Activated CD8-positive, alpha-beta memory T cell treated with anti-CD3 and anti-CD28 coated beads for 1 hour (primary cell): ENCODE measurements at places on chromosomes 16 and 17.

DNA sequence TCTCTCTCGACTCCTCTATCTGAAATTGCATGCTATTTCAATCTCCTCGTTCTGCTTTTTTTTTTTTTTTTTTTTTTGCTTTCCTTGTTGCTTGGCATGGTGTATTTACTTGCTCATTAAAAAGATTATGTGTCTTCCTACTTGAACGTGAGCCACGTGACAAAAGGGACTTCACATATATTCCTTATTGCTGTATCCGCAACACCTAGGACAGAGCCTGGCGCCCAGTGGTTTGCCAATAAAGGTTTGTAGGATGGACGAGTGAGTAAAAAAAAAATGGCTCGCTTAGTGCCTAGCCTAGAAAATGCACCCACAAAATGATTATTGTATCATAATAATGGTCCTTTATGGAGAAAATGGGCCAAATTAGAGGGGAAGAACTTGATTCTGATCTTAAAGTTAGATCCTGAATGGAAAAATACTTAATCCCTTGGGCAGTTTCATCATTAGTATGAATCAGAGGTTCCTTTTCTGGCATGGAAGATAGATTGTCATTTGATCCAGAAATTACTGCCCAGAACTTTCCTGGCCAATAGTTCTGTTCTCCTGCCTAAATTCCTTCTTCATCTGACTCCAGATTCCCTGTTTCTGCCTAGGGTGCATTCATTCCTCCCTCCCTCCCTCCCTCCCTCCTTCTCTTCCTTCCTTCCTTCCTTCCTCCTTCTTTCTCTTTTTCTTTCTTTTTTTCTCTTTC, 13.6 kb upstream of the TMEM220 start:
- DNase-seq, result no peak

DNA sequence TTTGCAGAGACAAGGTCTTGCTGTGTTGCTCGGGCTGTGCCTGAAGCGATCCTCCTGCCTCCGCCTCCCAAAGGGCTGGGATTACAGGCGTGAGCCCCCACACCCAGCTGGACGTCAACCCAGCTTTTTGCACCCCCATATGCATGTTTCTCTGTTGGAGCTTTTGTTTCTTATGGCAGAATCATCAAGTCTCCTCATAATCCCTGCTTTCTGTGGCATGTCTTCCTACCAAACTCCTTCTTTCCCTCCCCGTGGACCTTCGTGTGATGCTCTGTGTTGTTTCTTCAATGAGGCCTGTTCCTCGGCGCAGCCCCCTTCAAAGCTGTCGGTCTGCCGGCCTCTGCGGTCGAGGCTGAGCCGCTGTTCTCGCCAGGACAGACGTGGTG, 71.6 kb downstream of the METRNL start:
- DNase-seq, result no peak

DNA sequence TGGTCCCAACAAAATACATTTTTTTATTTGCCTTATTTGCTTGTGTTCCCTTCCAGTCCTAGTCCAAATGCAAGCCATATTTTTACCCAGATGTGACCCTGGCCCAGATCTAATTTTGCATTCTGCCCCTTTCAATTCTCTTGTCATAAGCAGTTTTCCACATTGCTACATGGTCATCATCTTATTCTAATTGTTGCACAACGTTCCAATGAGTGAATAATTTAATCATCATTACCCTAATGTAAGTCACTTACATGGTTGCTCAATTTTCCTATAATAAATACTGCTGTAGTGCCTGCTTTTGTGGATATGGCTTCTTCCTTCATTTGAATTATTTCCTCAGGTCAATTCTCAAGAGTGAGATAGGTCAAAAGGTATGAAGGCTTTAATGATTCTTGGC, 12.8 kb downstream of the RSAD1 start:
- DNase-seq, result no peak

DNA sequence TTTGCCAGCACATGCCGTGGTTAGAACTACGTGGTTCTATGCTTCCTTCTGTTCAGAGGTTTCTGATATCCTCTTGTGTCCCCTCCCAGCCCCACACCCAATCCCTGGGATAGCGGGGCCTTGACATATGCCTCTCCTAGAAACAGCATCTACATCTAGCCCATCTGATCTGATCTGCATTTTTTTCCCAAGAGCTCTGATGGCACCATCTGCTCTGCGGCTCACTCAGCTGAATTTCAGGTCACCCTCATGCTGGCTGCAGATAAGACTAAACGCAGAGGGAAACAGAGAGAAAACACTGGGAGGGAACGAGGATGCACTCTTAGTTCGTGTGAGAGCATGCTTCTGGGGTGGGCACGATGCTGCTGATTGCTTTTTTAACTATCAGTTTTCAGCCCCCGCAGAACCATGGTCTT, 10.7 kb downstream of the WIPI1 start:
- no peak for DNase-seq

DNA sequence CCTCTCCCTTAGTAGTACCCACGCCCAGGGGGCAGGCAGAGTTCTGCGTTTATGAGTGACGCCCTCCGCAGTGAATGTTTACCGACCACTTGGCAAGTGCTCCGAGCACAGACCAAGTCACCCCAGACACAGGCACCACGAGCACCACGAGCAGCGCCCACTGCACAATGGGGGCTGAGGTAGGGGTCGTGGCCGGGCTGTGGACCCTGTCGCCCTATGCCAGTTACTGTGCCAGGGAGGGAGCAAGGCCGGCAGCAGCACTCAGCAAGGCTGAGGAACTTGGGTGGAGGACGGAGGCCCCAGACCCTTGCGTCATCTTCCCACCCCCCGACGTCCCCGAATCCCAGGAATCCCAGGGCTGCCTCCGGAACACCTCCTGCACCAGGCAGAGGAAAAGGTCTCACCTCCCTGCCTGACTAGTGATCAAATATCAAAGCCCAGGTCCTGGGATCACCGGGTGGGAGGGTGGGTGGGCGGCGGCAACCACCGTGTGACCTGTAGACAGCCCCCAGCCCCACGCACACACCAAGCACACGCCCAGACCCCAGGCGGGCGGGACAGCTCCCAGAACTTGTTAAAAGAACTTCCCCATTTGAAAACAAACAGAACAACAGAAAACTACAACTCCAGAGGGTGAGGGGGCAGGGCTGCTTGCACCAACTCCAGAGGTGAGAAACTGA, 5.4 kb downstream of the VASN start:
- no peak for DNase-seq

GRCh38 chr17:40598619-40599467, 33.6 kb upstream of the CCR7 start:
- DNase-seq, result peak; percentile 37

- no peak for DNase-seq
Measured at GRCh38 chr17:30218799-30219198, 16.7 kb downstream of the SLC6A4 start.

DNA sequence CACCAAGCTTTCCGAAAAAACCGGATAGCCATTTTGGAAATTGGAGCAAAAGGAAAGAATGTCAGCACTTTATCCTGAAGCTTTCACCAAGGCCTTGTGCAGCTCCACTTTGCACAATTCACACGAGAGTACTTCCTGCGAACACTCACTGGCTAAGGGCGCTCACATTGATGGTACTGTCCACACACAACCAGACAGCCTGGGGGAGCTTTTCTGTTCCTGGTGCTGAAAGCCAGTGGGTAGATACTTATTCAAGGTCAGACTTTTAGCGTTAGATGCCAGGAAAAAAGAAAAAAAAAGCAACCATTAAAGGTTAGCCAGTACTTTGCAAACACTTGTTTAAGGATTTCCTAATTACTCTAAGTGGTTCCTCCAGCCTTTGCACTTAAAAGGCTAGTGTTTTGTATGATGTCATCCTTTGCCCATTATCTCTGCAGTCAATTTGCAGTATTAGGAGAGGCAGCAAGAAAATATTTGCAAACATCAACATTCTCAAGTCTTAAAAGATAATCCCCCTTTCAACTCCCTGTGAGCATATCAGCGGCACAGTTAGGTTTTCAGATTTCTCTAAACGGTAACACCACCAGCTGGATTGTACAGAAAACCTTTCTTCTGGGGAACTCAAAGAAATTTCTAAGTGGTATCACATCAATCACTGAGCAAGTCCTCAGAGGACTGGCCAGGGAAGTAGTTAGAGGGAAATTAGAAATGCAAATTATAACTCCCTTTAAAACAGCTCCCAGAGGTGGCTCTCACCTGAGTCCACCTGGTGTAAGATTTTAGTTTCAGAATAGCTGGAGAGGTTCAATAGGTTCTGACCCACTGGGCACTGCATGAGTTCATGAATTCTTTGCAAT, 243.4 kb upstream of the IRX5 start:
- DNase-seq, result no peak

GRCh38 chr16:19706846-19707245, 11.2 kb downstream of the KNOP1 start:
- no peak for DNase-seq

DNA sequence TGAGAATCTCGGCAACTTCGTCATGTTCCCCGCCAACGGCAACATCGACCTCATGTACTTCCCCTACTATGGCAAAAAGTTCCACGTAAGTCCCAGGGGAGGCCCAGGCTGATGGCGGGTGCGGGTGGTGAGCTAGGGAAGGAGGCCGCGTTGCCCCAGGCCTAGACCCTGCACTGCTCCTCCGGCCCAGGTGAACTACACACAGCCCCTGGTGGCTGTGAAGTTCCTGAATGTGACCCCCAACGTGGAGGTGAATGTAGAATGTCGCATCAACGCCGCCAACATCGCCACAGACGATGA, 4.8 kb downstream of the ATP1B2 start:
- no peak for DNase-seq

DNA sequence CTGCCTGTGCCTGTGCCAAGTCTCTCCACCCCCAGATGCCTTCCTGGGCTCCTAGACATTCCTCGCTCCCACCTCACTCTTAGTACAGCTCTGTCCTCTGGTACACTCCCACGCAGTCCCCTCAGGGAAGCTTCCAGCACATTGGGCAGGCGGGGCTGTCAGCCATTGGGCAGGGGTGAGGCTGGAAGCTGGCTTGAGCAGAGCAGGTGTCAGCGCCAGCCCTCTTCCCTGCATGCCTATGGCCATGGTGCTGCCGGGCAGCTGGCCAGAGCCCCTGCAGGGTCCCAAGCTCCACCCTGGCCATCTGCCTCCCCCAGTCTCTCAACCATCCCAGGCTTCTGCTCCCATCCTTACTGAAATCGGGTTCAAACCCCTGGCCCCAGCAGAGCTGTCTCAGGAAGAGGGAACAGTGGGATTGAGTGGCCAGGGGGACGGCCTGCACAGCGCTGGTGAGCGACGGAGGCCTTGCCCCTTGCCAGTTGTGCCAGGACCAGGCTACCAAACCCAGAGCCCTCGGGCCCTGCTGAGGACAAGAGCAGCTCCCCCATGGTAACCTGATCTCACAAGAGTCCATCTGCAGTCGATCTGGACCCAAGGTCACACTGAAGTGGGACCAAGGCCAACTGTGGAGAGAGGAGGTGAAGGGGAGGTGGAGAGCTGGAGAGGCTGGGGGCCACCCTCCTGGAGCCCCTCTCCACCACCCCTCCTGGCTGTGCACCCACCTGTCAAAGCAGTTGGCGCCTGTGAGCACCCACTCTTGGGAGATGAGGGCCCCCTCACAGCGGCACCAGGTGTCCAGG, 2.4 kb upstream of the B9D1 start:
- no peak for DNase-seq

DNA sequence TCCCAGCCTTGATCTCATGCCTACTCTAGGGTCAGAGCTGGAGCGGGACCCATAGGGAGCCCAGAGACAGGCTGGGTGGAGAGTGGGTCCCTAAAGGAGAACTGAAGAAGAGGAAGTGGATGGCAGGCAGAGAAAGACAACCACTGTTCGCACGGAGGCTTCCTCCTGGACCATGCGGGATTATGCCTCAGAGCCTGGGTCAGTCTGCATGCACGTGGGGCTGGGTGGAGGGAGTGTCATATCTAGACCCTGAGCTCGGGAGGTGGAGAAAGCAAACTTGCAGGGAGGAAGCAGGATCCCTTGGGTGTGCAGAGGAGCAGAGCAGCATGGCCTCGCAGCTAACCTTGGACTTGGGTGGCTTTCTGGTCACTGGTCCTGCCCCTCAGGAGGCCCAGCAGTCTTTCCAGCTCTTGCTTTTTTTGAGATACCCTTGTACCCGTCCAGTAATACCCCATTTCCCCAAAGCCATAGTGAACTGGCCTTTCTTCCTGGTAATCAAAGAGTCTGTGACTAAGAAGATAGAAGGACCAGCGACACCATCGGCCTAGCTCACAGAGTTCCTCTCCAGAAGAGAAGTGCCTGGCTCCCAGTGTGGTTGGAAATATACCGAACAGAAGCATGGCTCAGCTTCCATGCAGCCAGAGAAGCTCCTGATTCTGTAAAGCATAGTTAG, 344.2 kb downstream of the CPPED1 start:
- DNase-seq, result no peak

DNA sequence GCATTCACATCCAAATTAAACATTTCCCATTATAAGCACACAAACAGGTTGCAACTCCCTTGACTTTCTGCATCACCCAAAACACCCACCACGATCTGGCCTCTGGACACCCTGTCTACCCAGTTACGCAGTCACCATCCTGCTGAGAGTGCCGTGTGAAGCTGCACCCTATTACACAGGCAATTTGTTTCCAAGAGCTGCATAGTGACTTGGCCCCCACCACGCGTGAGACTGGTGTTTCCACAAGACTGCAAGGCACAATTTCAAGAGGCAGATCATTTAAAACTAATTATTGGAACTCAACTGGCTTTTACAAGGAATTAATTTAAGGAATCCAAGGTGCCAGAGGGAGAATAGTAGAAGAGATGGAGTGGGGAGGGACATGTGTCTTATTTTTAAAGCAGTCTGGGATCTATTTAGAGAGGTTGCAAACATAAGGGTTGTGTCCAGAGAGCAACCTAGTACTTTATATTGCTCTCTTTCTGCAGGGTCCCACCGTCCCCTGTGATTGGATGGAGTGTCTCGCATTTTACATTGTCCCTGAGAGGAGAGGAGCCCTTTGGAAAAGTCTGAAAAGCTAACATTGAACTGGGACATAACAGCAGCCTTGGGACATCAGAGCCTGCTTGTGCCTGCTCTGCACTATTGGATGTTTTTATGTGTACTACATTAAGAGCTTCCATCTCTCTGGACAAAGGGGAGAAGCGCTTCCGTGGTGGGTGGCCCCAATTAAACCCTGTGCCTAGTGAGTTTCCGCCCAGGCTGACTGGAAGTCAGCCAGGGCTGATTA, 8.7 kb upstream of the ADAMTS18 start:
- DNase-seq, result no peak

GRCh38 chr17:57767561-57767960, 22.5 kb upstream of the CCDC182 start:
- no peak for DNase-seq

DNA sequence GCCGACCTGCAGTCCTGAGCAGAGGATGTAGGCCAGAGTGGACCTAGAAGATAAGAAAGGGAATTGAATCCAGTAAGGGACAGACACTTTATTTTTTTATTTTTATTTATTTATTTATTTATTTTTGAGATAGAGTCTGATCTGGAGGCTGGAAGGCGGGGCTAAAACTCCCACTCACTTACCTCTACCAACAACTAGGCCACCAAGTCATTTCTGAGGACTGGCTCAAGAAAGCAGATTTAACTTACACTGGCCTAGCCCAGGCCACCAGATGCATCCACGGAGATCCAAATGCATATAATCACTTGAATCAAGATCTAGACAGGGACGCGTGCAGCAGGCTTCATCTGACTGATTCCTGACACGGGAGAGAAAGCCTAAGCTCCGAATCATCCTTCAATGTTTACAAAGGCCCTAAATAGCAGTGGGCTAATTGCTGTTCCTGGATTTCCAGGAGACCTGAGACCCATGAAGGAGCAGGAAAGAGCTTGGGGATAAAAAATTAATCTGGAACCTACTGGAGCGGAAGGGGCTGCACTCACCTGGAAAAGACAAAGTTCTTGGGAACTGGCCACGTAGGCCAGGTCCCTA, 1.1 kb upstream of the ALOX12 start:
- no peak for DNase-seq

GRCh38 chr17:45228763-45229539, 7.3 kb downstream of the FMNL1 start:
- peak; percentile 88 for DNase-seq

- no peak for DNase-seq
Measured at GRCh38 chr17:81572563-81573168, 20.5 kb upstream of the FAAP100 start.
